ENCODE measurements at places on chromosomes 13 and 19.

GRCh38 chr19:35942235-35942634 lies 6.1 kb downstream of the LRFN3 start:
- no peak for DNase-seq

GRCh38 chr13:107234319-107235073 lies 666.6 kb upstream of the ARGLU1 start:
- peak; percentile 18 for DNase-seq

DNA sequence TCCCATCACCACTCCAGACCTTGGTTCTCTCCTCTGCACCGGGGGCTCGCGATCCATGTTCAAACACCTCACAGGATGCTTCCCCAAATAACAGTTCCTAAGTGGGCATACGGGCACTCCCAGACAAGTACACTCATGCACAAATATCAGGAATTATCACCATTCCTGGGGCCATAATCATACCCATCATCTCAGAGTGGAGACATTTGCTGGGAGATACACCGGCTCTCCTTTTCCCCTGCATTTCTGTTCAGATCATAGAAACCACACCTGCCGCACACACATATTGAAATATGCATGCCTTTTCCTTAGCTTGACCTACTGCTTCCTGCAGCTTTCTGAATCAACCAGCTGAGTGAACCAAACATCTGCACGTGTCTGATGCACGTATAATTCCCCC lies 33.9 kb upstream of the MBNL2 start:
- no peak for DNase-seq

- DNase-seq, result peak; percentile 99
Observed at GRCh38 chr13:41193919-41194824, at the start of gene KBTBD7. KBTBD7 (minus strand) TSS chr13:41194569; CDS start chr13:41194257, 312 bp downstream.

DNA sequence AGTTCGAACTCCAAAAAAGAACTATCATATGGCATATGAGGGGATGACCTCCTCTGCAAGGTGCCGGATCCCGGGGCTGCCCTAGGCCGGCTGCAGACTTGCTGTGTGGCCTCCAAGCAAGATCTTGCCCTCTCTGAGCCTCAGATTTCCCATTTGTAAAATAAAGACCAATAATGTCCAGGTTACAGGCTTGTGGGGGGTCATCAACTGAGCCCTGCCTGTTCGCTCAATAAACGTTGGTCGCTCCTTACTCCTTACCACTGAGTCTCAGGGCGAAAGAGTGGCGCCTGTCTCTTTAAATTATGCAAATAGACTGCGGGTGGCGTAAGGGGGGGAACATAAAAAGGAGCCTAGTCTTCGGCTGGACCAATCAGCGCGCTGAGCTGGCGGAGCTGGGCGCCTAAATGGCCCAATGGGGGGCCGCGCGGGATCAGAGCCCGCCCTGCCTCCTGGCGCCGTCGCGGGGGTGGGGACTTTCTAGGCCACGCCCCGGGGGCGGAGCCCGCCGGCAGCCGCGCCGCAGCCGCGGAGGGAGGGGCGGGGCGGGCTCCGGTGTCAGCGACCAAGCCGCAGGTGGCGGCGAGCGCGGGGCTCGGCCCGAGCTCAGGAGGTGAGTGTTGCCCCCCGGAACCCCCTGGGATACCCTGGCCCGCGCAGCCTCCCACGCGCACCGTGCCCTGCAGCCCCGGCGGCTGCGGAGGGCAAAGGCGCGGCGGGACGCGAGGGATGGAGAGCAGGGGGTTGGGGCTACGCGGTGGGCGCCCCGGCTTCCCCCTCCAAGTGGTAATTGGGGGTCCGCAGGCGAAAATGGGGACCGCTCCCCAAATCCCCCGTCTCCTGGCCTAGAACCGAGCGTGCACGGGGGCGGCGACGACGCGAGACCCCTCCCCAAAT lies 3.8 kb upstream of the FCHO1 start:
- DNase-seq, result peak; percentile 94

DNA sequence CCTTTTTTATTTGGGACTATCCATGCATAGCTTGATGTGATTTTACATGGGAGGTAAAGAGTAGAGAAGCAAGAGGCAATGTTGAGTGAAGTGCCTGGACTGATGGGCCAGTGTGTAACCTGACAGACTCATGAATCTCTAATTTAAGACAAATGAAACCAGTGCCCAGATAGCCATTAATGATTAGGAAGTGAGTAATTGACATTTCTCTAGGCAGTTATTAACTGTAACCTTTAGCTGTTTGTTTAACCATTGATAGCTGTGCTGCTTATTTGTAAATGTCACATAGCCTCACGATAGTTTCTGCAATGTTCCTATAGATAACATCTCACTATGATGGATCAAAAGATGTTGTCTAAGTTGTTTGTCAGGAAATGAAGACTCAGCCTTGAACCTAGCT lies 1047.5 kb upstream of the SPRY2 start:
- no peak for DNase-seq

- DNase-seq, result no peak
Observed at GRCh38 chr13:20494656-20495055, 31.0 kb downstream of the CRYL1 start.

DNA sequence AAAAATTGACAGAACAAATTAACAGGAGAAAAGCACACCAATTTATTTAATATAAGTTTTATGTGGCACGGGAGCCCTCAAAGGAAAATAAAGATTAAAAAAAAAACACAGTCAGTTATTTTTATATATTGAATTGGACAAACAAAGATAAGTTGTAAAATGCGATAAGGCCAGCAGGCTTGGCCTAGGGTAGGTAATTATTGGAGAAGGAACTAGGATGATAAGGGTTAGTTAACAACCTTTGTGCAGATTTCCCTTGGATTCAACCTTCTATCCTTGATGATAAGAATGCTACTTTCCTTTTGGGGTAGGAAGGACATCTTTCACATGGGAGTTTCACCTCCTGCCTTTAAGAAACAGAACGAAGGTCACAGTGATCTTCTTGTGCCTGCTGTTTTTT lies 252.8 kb downstream of the SHISA2 start:
- DNase-seq, result no peak

DNA sequence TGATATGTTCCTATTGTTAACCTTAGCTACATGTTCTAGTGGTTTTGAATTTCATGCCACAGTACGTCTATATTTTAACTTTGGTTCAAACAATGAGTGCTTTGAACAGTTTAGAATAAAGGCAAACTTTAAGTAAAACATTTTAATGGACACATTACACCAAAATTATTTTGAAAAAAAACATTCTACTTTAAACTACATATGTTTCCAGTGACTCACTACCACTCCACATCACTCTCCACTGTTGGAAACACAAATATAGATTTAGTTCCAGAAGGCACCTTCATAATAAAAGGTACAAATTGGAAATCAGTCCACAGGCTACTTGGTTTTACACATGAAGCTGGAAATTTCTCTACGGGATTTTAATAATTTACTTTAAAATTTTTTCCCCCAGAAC lies 373.5 kb downstream of the MYO16 start:
- no peak for DNase-seq

DNA sequence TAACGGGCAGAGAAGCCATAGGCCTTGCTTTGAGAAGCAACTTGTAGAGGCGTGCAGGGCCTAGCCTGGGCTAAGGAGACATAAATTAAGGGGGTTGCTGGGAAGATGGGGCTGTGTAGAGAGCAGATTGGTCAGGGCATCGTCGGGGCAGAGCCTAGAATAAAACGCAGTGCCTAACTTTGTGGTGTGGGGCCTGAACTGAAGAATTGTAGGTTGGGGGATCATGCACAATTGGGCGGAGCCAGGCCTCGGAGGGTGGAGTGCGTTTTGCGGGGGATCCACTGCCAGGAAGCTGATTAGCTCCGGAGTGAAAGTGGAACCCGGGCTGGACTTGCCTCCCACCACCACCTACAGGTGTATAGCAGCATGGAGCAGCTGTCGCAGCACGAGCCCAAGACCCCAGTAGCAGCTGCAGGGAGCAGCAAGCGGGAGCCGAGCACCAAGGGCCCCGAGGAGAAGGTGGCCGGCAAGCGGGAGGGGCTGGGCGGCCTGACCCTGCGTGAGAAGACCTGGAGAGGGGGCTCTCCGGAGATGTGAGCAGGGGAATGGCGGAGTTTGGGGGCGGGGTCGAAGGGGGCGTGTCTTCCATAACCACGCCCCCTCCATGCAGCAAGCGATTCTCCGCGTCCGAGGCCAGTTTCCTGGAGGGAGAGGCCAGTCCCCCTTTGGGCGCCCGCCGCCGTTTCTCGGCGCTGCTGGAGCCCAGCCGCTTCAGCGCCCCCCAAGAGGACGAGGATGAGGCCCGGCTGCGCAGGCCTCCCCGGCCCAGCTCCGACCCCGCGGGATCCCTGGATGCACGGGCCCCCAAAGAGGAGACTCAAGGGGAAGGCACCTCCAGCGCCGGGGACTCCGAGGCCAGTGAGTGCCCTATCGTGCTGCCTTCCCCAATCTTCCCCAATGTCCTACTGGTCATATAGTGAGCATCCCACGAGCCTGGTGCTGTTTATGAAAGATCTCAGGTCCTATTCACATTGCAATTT lies 13.8 kb downstream of the DNASE2 start:
- peak; percentile 58 for DNase-seq

DNA sequence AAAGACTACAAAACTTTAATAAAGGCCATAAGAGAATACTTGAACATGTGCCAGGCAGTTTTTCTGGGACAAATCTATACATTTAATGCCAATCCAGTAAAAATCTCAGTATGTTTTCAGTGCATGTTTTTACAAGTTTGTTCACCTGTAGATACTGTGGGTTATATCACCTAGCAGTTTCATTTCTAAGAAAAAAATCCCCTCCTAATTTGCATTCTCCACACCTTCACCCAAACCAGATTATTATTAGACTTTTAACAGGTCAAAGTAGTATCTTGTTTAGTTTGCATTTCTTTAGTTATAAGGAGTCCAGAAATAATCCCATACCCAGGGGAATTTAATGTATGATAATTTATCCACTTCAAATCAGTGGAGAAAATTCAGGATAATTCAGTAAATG lies 17.0 kb upstream of the LPAR6 start:
- no peak for DNase-seq

DNA sequence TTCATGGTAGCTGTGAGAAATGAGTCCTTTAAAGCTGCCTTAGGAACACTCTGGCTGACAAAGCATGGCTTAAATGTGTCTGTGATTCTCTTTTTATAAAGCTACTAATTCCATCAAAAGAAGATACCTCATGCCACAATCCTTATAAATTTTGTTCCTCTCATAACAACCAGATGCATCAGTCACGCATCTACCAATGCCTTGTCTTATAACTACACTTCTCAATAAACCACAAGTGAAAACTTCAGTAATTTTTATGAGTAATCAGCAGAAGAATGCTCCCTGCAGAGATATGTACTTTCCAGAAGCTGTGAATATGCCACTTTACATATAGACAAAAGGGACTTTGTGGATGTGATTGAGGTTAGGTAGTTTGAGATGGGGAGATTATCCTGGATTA lies 147.8 kb downstream of the SUCLA2 start:
- peak; percentile 88 for DNase-seq

DNA sequence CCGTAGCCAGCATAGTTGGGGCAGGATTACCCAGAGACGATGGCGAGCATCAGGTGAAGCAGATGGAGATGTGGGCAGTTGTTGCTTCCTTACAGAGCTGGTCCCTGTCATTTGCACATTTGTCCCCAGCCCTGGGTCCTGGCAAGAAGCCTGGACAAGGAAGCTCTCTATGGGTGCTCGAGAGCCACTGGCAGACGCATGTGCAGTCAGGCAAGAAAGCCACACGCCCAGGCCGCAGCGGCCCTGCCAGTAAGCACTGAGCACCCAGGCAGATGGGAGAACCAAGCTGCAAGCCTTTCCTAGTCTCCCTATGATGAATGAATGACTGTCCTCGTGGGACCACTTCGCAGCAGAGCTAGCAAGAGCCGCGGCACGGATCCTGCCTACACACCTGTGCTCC lies 182.8 kb downstream of the FOXO1 start:
- no peak for DNase-seq

DNA sequence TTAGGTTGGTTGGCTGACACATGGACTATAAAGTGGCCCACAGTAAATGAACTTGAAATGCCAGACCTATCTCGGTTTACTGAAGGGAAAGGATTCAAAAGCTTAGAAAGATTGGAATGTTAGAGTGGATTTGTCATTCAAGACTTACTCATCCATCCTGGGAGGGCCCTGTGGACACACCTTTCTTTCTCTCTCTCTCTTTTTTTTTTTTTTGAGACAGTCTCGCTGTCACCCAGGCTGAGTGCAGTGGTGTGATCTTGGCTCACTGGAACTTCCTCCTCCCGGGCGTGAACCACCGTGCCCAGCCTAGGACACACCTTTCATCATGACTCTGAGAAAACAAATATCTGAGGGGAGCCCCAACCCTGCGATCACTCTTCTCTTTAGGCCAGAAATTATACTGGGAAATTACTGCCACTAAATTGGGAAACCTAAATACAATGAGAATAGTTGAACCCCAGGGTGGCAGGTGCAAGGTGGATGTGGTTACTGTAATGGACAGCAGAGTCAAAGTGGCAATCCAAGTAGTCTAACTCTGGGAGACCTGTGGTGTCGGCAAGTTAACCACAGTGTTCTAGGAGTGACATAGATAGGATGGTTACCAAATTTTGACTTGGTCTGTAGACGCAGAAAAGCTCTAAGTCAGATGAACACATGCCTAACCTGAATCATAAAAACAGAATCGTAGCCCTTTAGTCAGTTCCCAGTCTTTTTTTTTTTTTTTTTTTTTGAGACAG lies 47.1 kb upstream of the ZMYM5 start:
- DNase-seq, result peak; percentile 41

DNA sequence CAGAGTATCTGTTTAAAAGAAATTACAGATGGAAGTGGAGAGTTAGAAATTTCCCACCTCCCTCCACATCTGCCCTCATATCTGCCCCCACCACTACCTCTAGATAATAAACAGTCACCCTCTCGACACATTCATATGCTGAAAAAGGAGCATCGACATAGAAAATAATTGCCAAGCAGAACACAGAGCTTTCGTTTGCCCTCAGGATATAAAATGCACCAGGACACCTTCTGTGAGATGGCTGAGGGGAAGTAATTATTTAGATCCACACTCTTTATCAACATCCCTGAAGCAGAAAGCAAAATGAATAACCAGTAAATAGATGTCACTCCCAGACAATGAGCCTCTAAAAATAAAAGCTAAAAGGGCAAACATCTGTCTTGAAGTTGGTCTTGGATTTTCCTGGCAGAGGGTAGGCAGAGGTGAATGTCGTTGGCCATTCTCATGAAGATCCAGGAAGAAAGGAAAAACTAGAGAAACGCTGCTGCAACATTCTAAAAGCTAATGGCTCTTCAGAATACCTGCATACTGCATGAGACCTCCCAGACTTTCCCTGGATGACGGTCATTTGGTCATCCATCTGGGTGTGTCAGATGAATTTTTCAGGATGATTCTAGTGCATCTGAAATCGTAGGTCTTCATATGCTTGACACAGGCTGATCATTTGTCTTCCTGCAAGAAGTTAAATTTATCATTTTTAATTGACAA lies 527.5 kb downstream of the RFC3 start:
- DNase-seq, result no peak

GRCh38 chr13:57988276-57988675 lies 356.7 kb downstream of the PCDH17 start:
- DNase-seq, result no peak

DNA sequence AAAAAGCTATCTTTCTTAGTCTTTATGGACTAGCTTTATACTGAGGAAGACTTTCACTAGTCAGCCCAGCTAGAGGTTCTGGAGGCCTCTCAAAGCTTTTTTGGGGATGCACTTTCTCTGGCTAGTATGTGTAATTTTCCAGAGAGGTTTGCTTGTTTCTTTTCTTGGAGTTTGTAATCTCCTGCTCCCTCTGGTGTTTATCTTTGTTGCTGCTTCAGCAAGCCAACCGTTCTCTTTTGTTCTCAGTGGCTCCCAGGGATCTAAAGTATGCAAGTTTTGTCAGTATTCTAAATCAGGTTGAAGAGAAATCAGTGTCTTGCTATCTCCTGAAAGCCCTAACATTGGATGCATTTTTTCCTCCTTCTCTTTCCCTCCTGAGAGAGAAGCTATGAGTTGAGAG lies 121.1 kb upstream of the MYO16 start:
- peak; percentile 80 for DNase-seq

Data from choroid plexus epithelial cell (primary cell).